Metanephros (tissue), 2 donors: ENCODE measurements at places on chromosomes 16 and 17. TPM values are rescaled to one million over a fixed set of nuclear protein-coding genes. Genes with fewer than 3 reads are reported as not detected.

NT5M gene
- total RNA-seq: 5.9 TPM

TMEM101 gene
- 46.5 TPM for total RNA-seq

OTOA gene
- 0.18 TPM for total RNA-seq

GNAO1 gene
- total RNA-seq: 4.1 TPM

CACNG4 gene
- 2.1 TPM for total RNA-seq

CTRB1 gene
- total RNA-seq: not detected

IL21R gene
- 0.18 TPM for total RNA-seq

FOXK2 gene
- 38.5 TPM for total RNA-seq

DPEP2 gene
- total RNA-seq: 2.7 TPM

C1QL1 gene
- total RNA-seq: 1.1 TPM

SLC6A2 gene
- total RNA-seq: 1.6 TPM

KCNJ18 gene
- not detected for total RNA-seq

CRHR1 gene
- total RNA-seq: 0.23 TPM

FNDC8 gene
- total RNA-seq: not detected

TAT gene
- not detected for total RNA-seq

SPEM3 gene
- total RNA-seq: not detected

CHST5 gene
- total RNA-seq: 0.58 TPM

SLFN14 gene
- 1.8 TPM for total RNA-seq

RAB34 gene
- 110 TPM for total RNA-seq

GNG13 gene
- total RNA-seq: not detected
